Fibroblast of skin of back (primary cell): ENCODE measurements at places on chromosomes 11 and 22.
A peak's percentile ranks its signal among the peaks of the same experiment; 100 is the strongest.

DNA sequence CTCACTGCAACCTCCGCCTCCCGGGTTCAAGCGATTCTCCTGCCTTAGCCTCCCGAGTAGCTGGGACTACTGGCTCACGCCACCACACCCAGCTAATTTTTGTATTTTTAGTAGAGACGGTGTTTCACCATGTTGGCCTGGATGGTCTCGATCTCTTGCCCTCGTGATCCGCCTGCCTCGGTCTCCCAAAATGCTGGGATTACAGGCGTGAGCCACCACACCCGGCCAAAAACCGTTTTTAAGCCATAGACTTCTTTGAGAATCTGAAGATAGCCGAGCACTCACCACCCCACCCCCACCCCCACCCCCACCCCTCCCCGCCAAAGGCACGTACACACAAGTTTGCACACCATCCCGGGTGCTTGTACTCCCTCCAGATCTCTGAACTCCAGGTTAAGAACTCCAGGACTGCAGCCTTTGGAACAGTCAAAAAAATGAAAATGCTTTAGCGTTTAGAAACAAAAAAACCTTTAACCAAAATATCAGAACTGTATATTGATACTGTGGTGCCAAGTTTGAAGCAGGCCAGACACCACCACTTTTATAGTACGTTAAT, 1.5 kb downstream of the CRKL start:
- peak; percentile 28 for DNase-seq

DNA sequence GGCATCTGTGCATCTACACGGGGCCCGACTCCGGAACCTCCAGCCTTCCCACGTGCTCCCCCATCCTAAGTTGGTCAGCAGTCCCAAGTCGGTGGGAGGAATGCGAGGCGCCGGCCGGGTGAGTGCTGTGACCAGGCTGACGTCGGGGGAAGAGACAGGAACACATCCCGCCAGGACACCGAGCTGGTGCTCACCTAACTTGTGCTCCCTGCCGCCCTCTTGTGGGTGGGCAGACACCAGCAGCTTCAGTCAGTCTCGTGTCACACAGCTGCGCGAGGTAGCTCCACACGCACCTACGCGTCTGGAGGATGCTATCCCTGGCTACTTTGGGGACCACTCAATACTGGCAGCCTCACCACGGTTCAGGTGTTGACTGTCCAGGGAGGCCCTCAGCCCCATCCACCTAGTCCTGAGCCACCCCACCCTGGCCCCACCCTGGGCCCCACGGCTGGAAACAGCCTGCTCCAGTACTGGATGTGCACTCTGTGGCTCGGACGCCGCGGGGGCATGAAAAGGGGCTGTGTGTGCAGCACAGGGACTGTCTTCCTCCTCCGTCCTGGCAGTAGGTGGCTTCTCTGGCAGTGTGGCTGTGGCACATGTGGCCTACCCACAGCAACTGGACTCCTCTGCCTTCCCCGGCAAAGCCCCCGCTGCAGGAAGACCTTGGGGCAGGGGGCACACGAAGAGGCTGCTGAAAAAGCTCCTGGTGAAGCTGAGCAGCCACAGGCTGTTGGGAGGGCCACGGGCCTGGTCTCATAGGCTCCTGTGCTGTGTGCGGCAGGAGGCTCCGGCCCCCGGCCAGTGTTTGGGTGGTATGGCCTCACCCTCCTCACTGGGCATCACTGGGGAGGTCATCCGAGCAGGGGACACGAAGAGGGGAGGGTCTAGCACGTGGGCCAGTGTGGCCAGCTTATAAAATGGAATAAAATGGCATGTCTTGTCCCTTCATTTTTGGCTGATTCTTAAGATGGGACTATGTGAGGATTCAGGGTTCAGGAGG, 11.2 kb upstream of the BID start:
- DNase-seq: peak; percentile 34

GRCh38 chr11:7582338-7582985, 68.7 kb downstream of the PPFIBP2 start:
- DNase-seq: no peak

DNA sequence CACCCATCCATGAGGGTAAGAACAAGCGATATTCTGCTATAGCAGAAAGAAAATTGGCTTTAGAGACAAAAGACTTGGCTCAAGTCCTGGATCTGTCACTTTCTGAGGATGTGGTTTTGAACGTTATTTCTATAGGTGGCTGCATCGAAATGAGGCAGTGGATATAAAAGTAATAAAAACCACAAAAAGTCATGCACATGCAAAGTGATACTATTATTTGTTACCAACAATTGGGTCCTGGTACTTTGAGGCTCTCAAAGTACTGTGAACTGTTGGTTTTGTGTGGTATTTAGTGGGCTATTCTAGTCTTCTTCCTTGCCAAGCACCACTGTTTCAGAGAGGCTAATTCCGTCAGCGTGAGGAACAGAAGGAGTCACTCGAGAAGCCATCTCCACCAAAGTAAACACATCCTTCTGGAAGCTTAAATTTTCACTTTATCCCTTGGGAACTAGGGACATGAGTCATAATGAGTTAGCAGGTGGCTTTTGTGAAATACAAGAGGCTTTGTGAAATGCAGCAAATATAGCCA, 13.1 kb downstream of the UBASH3B start:
- DNase-seq: peak; percentile 97

DNA sequence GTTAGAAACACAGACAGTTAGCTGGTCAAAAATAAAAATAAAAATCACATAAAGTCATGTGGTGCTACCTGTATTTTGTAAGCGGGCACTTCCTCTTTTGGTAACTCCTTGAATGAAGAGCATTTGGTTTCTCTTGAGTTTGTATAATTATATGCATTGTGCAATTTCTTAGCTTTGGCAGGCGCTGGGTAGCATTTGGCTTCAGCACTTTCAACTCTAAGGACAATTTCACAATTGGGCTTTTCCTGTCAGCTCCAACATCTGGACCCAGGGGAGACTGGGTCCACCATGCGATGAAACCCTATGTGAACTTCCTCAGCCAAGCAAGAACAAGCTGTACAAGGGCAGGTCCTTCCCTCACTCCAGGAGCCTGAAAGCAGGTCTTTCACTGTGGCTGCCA, 169.1 kb downstream of the RRAS2 start:
- no peak for DNase-seq

DNA sequence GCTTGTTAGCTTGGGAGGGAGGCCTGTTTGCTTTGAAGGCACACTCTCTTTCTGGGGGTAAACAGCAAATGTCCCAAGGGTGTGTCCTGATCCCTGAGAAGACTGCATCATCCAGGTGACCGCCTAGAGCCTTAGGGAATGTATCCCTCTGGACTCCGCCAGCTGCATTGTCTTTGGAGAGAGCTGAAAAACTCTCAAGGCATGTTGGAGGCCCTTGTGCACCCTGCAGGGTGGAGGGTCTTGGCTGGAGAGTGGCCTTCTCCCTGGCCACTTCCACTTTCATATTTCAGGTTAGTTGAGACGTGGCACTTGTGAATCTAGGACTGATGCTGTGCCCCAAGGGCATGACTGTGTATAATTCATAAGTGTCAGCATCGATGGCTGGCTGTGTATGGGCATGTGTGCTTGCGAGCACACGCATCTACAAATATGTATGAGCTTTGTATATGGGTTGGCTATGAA, 70.6 kb downstream of the ZBTB16 start:
- DNase-seq: no peak

- DNase-seq: no peak
These were observed 375.4 kb downstream of the DDX10 start for GRCh38 chr11:109040303-109040702.

DNA sequence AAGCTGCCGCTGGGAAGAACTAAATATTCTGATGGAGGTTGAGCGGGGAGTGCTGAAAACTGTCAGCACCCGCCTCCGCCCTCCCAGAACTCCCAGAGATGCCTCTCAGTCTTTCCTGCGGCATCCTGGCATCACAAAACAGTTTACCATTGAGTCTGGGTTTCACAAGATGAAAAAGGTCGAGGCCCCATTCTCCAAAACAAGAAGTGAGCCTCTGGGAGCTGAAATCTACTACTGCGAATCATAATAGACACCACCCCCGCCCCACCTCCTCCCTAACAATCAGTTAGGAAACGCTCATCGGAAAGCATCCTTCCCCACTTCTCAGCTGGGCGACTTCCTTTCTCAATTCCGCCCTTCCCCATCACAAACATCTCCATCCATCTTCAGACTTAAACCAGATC, 1.0 kb downstream of the SUN2 start:
- DNase-seq: peak; percentile 50

GRCh38 chr11:114167771-114168448, 108.4 kb downstream of the ZBTB16 start:
- DNase-seq: no peak

- DNase-seq: no peak
These were observed 45.0 kb downstream of the OR6Q1 start for GRCh38 chr11:58075781-58076180.

DNA sequence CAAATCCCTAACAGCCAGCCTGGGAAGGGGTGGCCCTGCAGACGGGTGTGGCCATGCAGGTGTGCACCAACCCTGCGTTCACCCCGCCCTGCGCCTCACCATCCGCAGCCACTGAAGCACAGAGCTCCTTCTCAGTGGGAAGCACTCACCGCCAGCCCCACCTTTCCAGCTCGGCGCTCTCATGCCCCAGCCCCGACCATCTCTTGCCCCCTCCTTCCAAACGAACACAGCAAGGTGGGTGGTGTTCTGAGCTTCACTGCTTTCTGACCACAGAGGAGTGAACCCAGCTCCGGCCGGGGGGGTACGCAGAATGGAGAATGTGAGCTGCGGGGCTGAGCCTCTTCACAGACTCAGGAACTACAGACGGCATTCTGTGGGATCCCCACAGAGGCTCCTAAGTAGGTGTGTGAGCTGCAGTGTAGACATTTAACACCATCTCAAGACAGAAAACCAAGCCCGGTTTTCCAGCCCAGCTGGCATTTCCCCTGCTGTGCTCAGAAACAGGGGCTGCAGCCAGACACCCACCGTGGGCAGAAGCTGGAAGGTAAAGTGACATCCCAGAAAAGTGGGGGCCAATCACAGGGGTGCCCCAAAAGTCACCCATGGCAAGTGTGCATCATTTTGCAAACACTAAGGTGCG, 88.4 kb upstream of the RTL6 start:
- no peak for DNase-seq

DNA sequence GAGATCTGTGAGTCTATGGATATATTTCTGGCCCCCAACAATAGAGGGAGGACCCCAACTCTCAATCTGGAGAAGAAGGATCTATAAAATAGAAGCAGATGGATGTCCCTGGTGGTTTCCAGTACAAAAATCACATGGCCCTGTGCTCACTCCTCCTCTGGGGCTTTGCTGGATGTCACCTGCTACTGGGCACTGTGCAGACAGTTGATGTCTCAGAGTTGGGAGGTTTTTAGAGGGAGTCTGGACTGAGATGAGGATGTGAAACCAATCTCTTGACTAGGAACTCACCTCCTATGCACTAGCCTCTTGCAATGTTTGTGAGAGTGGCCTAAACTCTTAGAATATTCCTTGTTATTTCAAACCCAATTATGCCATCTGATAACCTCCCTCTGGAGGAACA, 107.2 kb downstream of the SCN3B start:
- DNase-seq: no peak
